AG09319 (cell line): ENCODE measurements at places on chromosomes 13 and 19.

DNA sequence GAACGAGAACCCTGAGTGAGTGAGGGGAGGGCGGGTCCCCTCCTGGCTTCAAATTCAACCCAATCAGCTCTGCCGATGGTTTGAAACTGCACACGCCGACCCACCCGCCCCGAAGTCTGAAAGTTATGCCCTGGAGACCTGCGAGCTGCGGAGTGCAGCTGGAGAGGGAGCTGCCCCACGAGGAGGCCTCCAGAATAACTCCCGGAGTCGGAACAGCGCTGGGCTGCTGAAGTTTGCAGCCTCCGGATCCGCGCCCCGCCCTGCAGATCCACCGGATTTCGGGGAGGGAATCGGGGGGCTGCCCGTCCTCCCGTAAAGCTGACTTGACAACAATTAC is 7.0 kb downstream of the POU4F1 start:
- DNase-seq, result no peak

DNA sequence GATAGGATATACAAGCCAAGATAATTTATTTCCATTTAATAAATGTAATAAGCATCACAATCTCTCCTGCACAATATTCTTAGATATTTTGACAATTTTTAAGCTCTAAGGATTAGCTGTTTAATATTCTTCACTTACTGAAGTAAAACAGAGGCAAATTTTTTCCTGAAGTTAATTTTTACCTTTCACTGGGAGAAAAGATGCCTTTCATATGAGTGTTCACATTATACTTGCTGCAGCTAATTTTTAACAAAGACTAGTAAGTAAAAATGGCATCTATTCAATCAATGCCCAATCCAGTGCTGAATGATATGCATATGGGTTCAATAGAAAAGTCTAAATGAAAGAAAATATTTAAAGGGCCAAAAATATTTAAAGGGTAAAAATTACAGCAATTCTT is 377.2 kb upstream of the GPC6 start:
- no peak for DNase-seq

GRCh38 chr13:95233026-95233635 is 68.1 kb downstream of the ABCC4 start:
- DNase-seq, result no peak

- no peak for DNase-seq
Observed at GRCh38 chr13:90365130-90365529, 982.4 kb upstream of the MIR17HG start.

DNA sequence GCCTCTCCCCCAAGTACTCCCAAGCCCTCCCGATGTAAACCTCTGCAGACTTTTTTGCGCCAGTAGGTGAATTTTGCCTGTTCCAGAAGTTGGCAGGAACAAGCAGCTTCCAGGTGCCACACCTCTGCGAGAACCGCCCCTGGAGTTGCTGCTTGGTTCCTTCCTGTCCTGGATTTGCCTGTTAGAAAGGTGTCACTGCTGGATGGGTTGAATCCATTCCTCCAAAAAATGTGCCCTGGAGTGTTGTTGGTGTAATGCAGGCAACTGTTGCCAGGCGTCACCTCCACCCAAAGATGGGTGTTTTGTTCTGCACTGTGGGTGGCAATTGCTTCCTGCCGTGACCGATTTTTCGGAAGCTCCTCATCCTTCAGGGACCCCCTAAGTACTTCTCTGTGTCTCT is 5.7 kb downstream of the PGPEP1 start:
- DNase-seq, result no peak

DNA sequence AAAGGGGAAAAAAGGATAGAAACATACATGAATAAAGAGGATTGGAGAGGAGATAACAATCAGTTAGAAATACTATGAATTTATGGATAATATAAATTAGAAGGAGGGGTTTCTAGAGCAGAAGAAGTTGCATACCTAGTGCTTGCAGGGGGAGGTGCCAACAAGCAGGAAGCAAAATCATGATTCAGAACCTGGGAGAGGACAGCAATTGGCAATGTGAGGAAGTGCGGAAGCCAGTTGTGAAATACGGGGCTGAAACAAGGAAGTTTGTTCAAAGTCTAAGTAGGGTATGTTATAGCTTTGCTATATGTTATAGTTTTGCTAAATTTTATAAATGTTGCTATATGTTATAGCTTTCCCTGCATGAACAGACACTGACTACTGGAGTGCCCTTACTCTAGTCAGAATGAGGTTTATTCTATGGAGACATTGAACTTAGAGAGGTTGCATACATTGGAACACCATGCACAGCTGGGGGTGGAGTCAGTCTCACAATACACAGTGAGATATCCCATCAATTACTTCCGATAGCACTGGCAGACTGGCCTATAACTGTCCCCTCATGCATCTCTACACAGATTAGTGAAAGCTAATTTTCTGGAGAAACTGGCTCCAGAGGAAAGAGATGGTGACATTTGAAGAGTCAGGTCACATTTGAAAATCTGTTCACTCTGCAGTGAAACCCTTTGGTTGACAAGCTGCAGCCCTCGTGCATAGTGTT is 92.1 kb downstream of the GPC6 start:
- no peak for DNase-seq

- no peak for DNase-seq
Observed at GRCh38 chr13:110291286-110291685, 15.7 kb downstream of the COL4A1 start.

DNA sequence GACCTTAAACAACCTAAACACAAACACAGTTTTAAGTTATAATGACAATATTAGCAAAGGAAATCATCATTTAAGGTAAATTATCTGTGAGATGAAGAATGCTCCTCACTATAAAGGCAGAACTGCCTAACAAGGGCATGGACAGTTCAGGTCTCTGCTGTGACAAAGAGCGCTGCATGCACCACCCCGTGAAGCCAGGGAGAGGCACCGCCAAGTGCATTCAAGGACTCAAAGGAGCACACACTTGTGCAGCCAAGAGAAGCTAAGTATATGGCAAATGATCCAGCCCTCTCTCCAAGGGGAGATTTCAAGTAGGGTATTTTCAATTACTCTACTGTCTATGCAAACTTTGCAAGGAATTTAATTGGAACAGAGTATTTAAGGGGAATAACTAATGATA is 126.0 kb downstream of the RAP2A start:
- no peak for DNase-seq

GRCh38 chr19:12648088-12648487 is 18.5 kb downstream of the MAN2B1 start:
- no peak for DNase-seq

DNA sequence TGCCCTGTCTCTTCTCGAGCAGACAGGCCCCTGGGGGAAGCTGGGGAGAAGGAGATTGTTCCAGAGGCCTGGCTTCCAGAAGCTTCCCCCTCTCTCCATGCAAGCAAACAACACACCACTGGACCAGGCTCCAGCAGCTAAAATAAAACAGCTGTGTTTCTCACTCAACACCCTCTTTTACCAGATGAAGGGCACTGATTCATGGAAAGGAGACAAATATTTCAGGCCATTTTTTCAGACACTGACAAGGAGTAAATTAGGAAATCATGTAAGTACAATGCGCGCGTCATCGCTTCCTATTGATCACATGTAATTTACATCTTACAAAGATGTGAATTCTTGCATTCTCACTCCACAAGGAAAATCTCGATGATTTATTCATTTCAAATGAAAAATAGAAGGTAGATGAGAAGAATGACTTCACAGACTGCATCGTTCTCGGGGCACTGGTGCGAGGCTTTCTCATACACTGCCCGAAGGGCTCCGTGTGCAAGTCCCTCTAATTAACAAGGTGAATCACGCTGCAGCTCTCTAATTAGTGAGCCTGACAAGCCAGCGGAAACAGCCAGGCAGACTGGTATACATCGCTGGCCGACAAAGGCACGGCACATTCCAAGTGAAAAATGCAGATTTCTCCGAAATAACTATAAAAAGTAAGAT is 153.6 kb downstream of the KCTD15 start:
- no peak for DNase-seq

GRCh38 chr19:51163257-51163656 is 21.2 kb downstream of the SIGLEC7 start:
- DNase-seq, result no peak

- no peak for DNase-seq
Observed at GRCh38 chr19:1451916-1452801, 2.2 kb downstream of the APC2 start.

DNA sequence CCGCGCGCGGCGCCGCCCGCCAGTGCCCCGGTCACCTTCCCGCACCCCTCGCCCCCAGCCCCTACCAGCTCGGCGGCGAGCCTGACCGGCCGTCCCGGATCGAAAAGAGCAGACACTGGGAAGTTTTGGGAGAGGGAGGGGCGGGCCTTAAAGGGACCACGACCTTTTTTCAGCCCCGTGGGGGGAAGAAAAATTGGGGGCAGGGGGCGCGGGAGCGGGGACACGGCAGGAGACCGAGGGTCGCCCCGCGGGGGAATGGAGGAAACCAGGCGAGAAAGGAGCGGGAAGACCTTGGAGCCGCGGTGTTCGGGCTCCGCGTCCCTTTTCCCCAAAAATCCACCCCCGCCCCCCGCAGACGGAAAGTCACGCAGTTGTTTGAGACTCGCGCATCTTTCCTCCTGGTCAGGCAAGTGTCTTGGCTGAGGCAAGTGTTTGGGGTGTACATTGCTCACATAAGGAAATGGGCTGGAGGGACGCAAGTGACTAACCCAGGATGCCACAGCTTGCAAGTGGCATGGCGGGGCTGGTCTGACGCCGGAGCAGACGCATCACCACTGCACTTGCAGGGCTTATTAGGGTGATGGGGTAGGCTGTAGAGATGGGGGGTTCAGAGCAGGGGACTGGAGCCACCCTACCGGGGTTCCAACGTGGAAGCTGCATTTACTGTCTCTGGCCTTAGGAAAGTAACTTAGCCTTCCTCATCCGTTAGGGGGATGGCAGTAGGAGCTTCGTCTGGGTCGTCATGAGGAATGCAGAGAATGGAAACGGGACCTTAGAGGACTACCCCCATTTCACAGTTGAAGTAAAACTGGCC is 2.7 kb upstream of the HNRNPL start:
- no peak for DNase-seq
